Chondrocyte (in vitro differentiated cells): ENCODE measurements at places on chromosomes 6 and 20. TPM values are rescaled to one million over a fixed set of nuclear protein-coding genes. Genes with fewer than 3 reads are reported as not detected.
A peak's percentile ranks its signal among the peaks of the same experiment; 100 is the strongest.

Gene TPX2
- 20.2 to 51.0 TPM (median 49.6 TPM) in 3 replicates for total RNA-seq

GRCh38 chr20:22619272-22619671, 34.9 kb upstream of the FOXA2 start:
- H3K4me1 ChIP-seq = no peaks in the 10 kb centered on the region
- H3K4me3 ChIP-seq = no peak overlapping the region
- DNase-seq = no peak
- H3K27ac ChIP-seq = no peak overlapping the region
- H3K27me3 ChIP-seq = peaks cover 36% of the 10 kb centered on the region
- no peaks in the 10 kb centered on the region for H3K36me3 ChIP-seq

DNA sequence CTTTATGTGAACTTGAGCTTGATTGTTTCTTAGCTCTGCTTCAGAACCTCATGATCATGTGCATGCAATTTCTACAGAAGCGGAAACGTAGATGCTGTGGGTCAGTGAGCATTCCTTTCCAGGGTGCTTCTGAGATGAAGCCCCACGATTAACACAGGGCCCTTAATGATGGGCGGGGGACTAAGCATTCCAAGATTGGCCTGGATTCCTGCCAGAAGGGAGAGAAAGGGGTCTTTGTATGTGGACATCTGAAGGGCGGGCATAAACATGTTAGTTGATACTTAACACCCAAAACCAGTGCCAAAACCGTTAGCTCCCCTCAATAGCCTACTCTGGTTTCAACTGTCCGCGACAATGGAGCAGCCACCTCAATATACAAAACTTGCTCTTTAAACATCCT, 46.9 kb upstream of the POU3F2 start:
- no peak overlapping the region for H3K27ac ChIP-seq
- peaks cover 17% of the 10 kb centered on the region for H3K27me3 ChIP-seq
- H3K36me3 ChIP-seq = no peaks in the 10 kb centered on the region
- peaks cover 11% of the 10 kb centered on the region for H3K4me1 ChIP-seq
- no peak overlapping the region for H3K4me3 ChIP-seq
- DNase-seq = no peak

DNA sequence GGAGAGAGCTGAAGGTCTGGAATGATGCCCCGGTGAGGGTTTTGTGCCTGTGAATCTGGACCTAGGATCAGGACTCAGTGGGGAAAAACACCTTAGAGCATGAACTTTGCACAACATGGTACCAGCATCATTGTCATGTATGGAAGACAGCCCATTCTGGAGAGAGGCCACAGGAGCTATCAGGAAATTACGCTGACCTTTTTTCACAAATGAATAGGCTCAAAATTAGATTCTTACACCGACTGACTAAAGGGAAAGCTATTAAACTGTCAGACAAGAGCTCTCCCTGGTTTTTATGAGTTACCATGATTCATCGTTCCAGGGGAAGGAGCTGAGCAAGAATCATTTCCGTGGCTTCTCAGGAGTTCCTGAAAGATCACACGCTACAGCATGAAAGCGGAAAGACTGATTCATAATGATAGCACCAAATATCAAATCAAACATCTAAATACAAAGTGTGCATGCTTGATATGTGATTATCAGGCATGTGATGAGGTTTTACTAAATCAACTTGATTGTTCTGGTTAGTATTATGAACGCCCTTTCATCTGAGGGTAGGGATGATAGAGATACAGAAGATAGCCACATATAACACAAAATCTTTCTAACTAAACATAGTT, 224.9 kb upstream of the SMLR1 start:
- H3K27me3 ChIP-seq = no peaks in the 10 kb centered on the region
- H3K4me3 ChIP-seq = no peak overlapping the region
- H3K27ac ChIP-seq = peak overlapping the region; percentile 43
- no peak for DNase-seq
- peaks cover 22% of the 10 kb centered on the region for H3K4me1 ChIP-seq
